ENCODE measurements at places on chromosomes 4 and X. TPM values are rescaled to one million over a fixed set of nuclear protein-coding genes. Genes with fewer than 3 reads are reported as not detected.

SPATA4 gene
- 0.10 TPM for total RNA-seq

TRIM75 gene
- total RNA-seq: not detected

- DNase-seq: no peak
Measured at GRCh38 chr4:176526704-176527103, 206.9 kb downstream of the SPCS3 start.

- DNase-seq: no peak
Measured at GRCh38 chr4:67725981-67726380, 25.0 kb upstream of the UBA6 start.

SHROOM3 gene
- total RNA-seq: 8.0 TPM

PABPC5 gene
- total RNA-seq: 4.9 TPM

DMRTC1 gene
- total RNA-seq: not detected

DNA sequence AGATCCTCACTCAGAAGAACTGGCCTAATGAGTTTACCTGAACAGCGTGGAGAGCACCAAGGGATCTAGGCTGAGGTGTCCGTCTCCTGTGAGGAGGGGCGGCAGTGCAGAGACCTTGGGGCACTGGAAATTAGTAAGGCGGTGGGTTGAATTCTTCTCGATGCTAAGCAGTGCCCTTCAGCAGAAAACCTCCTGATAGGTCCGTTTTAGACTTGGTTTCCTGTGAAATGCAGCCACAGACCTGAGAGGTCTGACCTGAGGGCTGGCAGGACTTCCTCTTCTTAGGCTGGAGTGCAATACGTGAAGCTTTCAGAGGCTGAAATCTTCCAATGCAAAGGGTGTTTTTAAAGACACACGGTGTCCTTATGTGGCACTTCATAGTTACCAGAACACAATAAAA lies at the start of gene CLNK:
CLNK (minus strand) TSS at position 138 of the 400 bp plus-strand sequence. CDS start 16,899 bp downstream, outside the sequence.
- no peak for DNase-seq

DNA sequence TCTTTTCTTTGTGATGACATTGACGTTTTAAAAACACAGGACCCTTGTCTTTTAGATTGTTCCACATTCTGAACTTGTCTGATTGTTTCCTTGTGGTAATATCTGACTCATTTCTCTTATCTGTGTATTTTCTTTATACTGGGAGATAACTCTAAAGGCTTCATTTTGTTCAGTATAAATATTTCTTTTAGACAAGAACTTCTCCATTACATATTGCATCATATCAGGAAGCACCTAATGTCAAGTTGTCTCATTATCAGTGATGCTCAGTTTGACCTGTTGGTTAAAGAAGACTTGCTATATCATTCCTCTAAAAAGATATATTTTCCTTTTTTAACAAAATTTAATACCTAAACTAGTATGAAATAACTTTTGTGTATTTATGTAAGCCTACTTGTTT lies 152.3 kb upstream of the BMP3 start:
- no peak for DNase-seq
